ENCODE measurements at places on chromosomes 3 and 15. TPM values are rescaled to one million over a fixed set of nuclear protein-coding genes. Genes with fewer than 3 reads are reported as not detected.
A peak's percentile ranks its signal among the peaks of the same experiment; 100 is the strongest.

DNA sequence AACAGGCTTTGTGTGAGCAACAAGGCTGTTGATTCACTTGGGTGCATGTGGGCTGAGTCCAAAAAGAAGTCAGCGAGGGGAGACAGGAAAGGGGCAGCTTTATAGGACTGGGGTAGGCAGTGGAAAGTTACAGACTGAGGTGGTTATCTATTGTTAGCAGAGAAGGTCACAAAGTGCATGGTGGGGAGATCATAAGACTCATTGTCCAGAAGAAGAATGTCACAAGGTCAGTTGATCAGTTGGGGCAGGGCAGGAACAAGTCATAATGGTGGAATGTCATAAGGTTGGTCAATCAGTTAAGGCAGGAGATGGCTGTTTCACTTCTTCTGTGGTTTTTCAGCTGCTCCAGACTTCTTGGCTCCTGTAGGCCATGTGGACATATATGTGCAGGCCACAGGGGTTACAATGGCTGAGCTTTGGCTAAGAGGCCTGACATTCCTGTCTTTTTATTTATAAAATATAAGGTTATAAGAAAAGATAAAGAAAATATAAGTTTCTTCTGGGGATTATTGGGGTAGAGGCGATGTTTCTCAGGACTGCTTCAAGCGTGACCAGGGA, 69.5 kb upstream of the SNTN start:
- no peak for DNase-seq

- no peak for DNase-seq
Observed at GRCh38 chr3:39376959-39377634, 6.1 kb upstream of the SLC25A38 start.

- no peak for DNase-seq
Observed at GRCh38 chr3:146072824-146073223, 88.2 kb downstream of the PLOD2 start.

GRCh38 chr15:80240276-80240675, 11.7 kb downstream of the CTXND1 start:
- DNase-seq = no peak

DNA sequence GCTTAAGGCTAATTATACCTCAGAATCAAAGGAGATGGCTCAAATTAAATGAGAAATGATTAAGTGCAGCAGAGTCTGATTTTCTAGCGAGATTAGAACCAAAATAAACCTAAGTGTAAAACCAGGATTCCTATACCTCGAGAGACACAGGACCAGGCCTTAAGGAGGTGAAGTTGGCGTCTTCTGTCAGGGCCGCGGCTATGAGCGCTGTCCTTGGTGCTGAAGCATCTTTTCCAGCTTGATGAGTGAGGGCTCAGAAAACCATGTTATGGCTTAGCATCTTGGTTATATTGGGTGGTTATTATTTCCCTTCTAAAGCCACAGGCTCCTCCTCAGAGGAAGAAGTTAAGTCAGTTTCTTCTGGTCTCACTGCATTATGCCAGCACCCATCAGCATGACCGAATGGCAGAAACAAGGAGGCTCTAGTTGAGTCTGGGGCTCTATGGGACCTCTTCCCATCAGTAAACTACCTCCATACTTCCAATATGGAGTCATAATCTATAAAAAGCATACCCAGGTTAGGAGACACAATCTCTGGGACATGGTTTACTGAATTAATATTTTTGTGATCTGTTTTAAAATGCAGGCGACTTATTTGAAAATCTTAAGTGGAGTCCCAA, 120.1 kb upstream of the NMNAT3 start:
- peak; percentile 62 for DNase-seq

- DNase-seq = no peak
Observed at GRCh38 chr3:53888232-53888631, 3.4 kb downstream of the SELENOK start.

GRCh38 chr15:101086394-101087171, 165.3 kb downstream of the CHSY1 start:
- no peak for DNase-seq

DNA sequence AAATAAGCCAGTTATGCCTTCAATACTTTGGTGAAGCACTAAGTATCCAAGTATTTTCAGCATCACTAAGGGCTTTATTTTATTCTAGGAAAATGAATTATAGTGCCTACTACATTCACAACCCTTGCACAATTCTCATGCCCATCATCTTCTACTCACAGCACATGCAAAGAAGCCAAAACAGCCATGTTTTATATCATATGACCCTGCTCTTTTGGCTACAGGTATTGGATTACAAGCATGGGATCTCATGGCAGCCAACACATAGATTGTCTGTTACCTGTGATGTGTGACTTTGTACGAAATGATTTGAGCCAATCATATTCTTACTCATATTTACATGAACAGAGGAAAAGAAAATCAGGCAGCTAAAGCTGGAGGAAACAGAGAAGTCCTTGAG, 38.6 kb downstream of the STT3B start:
- DNase-seq = no peak

DNA sequence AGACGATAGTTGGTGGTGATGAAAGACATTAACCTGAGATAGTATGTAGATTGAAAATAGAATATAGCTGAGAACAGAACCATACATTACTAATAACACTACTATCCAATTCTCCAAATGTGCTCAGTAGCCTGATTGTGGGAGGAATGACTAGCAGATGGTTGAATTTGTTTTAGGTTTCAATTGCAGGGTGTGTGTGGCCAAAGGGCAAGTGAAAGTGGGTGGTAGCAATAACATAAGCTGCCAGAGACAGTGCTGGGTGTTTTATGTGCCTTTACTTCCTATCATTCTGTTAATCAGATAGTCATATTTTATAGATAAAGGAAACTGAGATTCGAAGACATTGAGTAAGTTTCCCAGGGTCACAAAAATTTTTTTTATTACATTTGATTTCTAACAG, 249.5 kb upstream of the ARL6 start:
- DNase-seq = no peak

DNA sequence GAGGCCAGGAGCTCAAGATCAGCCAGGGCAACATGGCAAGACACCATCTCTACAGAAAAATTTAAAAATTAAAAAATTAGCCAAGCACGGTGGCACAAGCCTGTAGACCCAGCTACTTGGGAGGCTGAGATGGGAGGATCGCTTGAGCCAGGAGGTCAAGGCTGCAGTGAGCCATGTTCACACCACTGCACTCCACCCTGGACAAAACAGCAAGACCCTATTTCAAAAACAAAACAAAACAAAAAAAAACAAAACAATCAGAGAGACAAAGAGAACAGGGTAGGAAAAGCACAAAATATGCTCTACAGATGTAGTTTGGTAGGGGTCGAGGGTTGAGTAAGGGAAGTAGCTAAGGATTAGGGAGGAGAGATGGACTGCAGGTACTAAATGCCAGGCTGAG, 3.4 kb downstream of the DYNLT2B start:
- DNase-seq = no peak

- no peak for DNase-seq
Observed at GRCh38 chr15:50134524-50135024, 15.5 kb upstream of the ATP8B4 start.

DNA sequence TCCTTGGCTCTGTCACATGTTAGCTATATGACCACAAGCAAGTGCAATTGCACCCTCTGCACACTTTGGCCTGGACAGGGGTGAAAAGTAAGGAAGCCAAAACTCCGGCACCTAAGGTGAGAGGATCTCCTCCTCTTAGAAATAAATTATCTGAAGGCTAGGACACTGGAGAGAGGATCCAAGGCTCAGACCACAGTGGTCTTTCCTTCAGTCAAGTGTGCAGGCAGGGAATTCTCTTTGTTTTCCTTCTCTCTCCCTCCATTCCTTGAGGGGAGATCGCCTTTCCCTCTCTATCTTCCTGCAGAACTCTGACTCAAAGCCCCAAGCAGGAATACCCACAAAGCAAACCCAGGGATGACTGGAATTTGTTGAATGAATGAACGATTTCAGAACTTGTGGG, 3.1 kb upstream of the MEGF11 start:
- no peak for DNase-seq

Gene PTPRG
- total RNA-seq = 67.7 TPM

DNA sequence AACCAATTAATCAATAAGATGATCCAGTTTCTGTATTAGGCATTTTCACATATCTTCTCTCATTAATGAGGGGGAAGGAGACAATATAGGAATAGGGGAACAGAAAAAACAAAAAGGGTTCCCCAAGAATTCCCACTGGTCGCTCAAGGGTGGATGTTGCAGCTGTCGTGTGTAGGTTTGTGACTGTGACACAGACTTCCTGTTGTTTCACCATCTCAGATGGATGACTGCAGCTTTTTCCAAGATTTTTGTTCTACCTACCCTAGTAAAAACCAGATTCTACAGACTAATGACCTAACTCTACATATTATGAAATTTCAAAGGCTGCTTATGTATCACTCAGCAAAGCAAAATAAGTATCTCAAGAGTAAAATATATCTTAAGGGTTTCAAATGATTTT, 73.7 kb upstream of the MB21D2 start:
- DNase-seq = no peak

Gene THRB
- total RNA-seq = 13.2 TPM

Gene BMF
- total RNA-seq = 15.0 TPM

GRCh38 chr3:3783210-3783609, 16.0 kb upstream of the LRRN1 start:
- DNase-seq = no peak

GRCh38 chr15:77039217-77039533, 31.7 kb downstream of the TSPAN3 start:
- DNase-seq = no peak

- no peak for DNase-seq
Observed at GRCh38 chr3:178602856-178603255, 66.6 kb downstream of the KCNMB2 start.

Gene GPR176
- total RNA-seq = 5.7 TPM

- DNase-seq = no peak
Observed at GRCh38 chr15:41511899-41512369, 1.7 kb downstream of the LTK start.

Gene TUSC7
- not detected for total RNA-seq

DNA sequence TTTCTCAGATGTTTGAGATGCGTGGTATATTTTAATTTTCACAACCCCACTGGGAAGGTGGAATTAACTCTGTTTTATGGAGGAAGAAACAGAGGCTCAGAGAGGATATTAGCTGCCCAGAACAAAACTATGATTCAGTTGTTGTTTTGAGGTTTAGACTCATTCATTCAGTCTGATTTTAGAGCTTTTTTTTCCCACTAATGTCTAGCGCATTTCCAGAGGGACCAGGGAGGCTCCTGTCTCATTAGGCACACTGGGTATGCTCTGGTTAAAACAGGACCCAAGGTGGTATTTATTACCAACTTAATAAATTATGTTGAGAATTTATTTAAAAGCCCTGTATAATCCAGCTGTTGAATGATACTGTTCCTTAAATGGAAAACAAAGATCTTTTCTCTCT, 272.0 kb upstream of the RGMA start:
- no peak for DNase-seq

DNA sequence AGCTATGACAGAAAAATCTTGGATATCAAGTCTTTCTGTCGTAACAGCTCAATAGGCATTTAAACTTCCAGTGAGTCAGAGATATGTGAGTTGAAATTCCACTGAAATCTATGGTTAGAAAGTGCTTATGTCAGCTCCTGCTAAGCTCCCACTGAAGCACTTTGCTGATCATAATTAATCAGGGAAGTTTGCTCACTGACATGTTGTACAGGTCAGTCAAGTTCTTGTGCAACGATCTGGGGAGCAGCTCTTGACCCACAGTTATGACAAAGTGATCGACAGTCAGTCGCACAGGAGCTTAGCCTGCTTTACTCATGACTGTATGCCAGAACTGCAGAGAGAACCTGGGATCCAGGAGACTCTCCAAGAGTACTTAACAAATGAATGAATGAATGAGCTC, 453.5 kb downstream of the SOX2 start:
- no peak for DNase-seq

Gene MAN2A2
- total RNA-seq = 150 TPM

DNA sequence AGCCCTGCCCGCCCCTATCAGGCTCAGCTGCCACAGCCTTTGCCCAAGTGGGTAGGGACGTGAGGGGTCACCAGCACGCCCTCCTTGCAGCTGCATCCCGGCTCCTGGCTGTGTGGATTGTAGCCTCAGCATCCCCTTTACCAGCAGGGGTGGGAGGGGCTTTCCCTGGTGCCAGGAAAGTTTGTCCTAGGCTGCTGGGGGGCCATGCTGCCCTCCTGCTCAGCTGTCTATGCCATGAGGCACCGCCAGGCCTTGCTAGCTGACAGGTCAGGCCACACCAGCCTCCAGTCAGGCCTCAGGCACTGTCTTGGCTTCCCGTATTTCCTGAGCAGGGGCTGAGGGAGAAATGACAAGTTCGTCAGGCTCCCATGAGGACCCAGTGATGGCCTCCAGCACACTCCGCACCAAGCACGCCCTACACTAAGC, 32.3 kb downstream of the TKT start:
- DNase-seq = no peak

Gene CACNA2D3
- total RNA-seq = 6.9 TPM

Gene NPRL2
- total RNA-seq = 20.6 TPM

DNA sequence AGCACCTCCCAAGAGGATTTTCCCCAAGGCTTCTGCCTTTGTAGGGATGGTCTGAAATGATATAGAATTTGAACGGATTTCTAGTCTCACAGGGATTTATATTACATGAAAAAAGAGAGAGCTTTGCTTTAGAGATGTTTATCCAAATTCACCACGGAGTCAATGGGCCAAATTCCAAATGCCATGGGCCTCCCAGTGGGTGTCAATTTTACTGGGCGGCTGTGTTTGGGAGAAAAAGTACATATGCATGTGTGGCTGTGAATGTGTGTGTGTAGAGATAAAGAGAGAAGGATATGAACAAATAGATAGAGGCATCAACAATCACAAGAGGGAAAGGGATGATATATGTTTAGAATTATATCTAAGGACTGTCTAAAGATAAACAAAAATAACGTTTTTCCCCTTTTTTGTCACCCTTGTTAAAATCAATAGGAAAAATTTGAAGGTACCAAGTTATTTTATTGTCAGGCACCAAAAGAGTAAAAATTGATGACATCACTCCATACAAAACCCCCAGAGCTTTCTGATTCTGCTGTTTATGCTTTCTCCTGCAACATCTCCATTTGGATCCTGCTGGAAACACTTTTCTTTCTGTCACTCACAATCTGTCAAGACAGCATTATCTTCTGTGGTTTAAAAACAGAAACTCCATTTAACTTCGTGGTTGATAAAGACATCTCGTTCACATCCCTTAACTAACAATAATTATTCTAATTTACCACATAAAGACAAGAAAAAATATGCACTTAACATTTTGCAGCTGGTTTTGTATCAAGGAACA, 160.7 kb downstream of the FHIT start:
- no peak for DNase-seq

GRCh38 chr3:163159306-163159705, 1662.7 kb downstream of the OTOL1 start:
- no peak for DNase-seq

GRCh38 chr3:112670824-112671223, 29.9 kb upstream of the CCDC80 start:
- DNase-seq = no peak

Gene SCN11A
- total RNA-seq = 0.71 TPM

DNA sequence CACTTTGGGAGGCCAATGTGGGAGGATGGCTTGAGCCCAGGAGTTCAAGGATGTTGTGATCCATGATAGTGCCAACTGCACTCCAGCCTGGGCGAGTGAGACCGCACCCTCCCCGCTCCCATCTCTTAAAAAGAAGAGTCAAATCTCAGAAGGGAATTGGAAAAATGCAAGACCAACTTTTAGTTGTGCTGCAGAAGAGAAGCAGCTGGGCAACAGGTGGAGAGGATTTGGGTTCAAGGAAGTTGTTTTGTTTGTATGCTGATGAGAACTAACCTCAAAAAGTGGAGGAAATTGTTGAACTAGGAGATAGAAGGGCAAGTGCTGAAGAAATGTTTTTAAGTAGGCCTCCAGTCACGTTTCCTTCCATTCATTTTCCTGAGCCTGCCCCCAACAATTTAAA, 12.8 kb upstream of the PDCD7 start:
- no peak for DNase-seq

GRCh38 chr3:141078200-141078599, 27.1 kb downstream of the SPSB4 start:
- DNase-seq = no peak

All from sciatic nerve (tissue), 2 donors.